Right cardiac atrium (tissue), 5 donors: ENCODE measurements at places on chromosomes 3 and 15. TPM values are rescaled to one million over a fixed set of nuclear protein-coding genes. Genes with fewer than 3 reads are reported as not detected.

GRCh38 chr3:98602078-98602678, 8.8 kb upstream of the CPOX start:
- DNase-seq: no peak

NDN gene
- polyA plus RNA-seq: 37.9 TPM

CX3CR1 gene
- polyA plus RNA-seq: 0.20 TPM

- no peak for DNase-seq
Observed at GRCh38 chr3:6806991-6807390, 53.9 kb upstream of the GRM7 start.

GRCh38 chr15:80950291-80951078, 39.1 kb downstream of the MESD start:
- no peak for DNase-seq

DNA sequence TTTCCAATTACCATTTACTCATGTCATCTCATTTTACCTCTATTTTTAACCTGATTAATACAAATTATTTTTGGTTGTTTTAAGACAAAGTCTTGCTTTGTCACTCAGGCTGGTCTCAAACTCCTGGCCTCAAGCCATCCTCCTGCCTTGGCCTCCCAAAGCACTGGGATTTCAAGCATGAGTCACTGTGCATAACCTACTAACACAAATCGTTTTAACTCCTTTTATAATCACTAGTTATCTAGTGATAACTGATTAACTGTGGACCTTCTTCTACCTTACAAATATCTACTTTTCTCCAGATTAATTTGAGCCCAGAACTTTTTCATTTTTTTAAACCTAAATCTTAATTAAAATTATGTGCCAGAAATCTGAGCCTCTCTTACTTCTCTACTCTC, 4.6 kb downstream of the ATP13A3 start:
- no peak for DNase-seq

GRCh38 chr3:42339321-42339720, 71.1 kb downstream of the LYZL4 start:
- DNase-seq: no peak

ERICH6 gene
- polyA plus RNA-seq: not detected

- DNase-seq: no peak
Observed at GRCh38 chr3:153960458-153961074, 160.6 kb upstream of the ARHGEF26 start.

COX17 gene
- 622 TPM for polyA plus RNA-seq

DNA sequence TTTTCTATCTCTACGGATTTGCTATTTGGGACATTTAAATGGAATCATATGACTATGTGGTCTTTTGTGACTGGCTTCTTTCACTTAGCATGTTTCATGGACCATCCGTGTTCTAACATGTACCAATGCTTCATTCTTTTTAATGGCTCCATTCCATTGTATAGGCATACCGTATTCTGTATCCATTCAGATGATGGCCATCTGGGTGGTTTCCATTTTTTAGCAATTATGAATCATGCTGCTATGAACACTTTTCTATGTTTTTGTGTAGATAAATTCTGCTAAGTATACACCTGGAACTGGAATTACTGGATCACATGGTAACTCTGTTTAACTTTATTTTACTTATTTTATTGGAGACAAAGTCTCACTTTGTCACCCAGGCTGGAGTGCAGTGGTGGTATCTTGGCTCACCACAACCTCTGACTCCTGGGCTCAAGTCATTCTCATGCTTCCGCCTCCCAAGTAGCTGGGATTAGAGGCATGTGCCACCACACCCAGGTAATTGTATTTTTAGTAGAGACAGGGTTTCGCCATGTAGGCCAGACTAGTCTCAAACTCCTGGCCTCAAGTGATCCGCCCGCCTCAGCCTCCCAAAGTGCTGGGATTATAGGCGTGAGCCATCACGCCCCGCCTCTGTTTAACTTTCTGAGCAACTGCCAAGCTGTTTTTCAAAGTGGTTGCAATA, 13.4 kb downstream of the UBP1 start:
- no peak for DNase-seq

- DNase-seq: no peak
Observed at GRCh38 chr15:53110999-53111398, 320.9 kb upstream of the ONECUT1 start.

- peak; percentile 83 for DNase-seq
Observed at GRCh38 chr15:90035095-90035839, 34.1 kb downstream of the ZNF710 start.

- no peak for DNase-seq
Observed at GRCh38 chr3:133941415-133941821, 45.7 kb upstream of the RAB6B start.

- no peak for DNase-seq
Observed at GRCh38 chr15:67551207-67551743, 8.8 kb downstream of the MAP2K5 start.

RASL12 gene
- polyA plus RNA-seq: 68.8 TPM

EPHB3 gene
- 0.52 TPM for polyA plus RNA-seq

- peak; percentile 57 for DNase-seq
Observed at GRCh38 chr3:52429779-52430415, 15.0 kb downstream of the SEMA3G start.

- peak; percentile 88 for DNase-seq
Observed at GRCh38 chr15:62165104-62165792, at the start of gene C2CD4B. Gene C2CD4B, minus strand, starts transcription at chr15:62165285. Its CDS starts 301 bp downstream, at chr15:62164984.

GRCh38 chr3:123410149-123410515, 38.8 kb downstream of the ADCY5 start:
- no peak for DNase-seq

DNA sequence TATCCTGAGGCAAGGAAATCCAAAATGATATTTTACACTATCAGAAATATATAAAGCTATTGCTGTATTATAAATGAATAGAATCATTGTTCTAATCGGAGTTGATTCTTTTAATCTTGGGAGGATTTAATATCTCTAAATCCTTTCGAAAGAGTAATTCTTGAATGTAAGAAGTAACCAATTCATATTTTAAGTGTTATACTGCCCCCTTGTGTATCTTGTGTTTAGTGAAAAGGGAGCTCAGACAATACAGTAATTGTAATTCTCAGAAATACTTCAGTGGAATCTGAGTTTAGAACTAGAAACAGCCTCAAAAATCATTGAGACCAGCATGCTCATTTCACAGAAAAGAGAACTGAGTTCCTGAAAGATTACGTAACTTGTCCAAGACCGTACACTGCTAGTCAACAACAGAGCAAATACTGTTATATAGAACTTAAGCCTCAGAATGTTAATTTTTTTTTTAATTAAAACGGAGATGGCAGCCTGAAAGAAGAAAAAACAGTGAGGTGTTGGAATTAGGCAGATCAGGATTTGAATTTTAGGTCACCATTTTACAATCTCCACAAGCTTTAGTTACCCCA, 42.9 kb downstream of the PLCH1 start:
- DNase-seq: no peak

DNA sequence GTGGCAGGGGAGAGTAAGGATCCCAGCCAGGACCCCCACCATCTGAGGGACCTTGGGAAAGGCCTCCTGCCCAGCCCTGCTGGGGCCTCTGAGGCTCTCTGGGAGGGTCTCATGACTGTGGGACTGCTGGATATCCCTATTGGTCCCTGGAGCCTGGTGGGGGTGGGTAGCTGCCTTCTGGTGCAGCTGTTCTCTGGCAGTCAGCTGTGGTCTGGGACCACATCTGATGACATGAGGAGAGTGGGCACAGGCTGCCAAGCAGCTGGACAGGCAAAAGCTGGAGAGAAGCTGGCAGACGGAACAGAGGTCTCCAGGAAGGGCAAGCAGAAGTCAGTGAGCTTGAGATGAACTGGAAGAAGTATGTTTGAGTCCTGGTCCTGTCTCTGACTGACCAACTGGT, 22.4 kb downstream of the PLEKHO2 start:
- no peak for DNase-seq

WNT5A gene
- polyA plus RNA-seq: 2.6 TPM

GRCh38 chr3:156633335-156633734, 41.1 kb upstream of the TIPARP start:
- DNase-seq: peak; percentile 87

DNA sequence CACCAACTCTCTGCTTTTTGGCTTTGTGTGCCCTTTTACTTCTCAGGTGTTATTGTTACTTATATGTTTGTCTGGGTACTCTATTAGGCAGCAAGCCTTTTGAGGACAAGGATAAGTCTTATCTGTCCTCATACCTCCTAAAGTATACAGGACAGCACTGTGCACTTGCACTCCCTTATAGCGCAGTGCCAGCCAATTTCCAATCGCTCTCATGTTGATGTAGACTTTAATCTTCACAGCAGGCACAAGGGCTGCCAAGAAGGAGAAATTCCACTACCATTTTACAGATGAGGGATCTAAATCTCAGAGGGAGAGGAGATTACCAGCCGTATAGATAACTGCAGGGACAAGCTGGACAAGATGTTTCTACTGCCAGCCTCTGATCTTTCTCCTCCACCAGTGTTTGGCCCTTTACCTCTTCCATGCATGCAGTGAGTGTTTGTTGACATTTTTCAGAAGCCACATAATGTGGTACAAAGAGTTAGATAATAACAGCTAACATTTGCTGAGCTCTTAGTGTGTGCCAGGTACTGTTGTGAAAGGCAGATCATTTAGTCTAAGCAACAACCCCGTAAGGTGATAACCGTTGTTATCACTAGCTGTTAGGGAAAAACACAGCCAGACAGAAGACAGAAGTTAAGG, 30.1 kb downstream of the SST start:
- no peak for DNase-seq

GRCh38 chr3:54968546-54969172, 40.8 kb upstream of the LRTM1 start:
- no peak for DNase-seq

GRCh38 chr3:194384569-194385001, 14.5 kb downstream of the GP5 start:
- no peak for DNase-seq

GRCh38 chr3:19073341-19074105, 74.8 kb upstream of the KCNH8 start:
- no peak for DNase-seq

FBXL2 gene
- 2.0 TPM for polyA plus RNA-seq

DNA sequence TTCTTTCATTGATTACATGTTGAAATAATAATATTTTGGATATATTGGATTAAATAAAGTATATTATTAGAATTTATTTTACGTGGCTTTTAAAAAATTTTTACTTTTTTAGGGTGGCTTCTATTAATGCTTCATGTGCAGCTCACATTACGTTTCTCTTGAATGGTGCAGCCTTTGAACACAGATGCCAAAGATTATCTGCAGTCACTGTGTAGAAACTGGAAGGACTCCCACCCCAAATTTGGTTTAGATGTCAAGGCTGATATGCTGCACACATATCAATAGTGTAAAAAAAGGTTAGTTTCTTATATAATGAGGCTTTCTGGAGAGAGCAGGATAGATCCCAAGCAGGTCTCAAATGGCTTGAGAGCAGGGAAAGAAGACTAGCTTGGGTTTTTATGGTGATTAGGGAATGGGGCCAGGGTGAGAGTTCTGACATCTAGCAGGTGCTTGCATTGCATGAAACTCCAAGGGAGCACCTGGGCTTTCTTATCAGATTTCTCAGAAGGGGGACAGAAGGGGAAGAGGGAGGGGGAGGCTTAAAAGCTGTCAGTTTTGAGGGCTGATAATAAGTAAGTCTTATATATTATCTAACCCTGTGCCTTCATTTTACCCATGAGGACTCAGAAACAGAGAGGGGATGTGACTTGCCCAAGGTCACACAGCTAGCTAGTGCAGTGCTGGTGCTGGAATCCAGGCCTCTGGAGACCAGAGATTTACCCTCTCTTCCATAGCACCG, 89.6 kb downstream of the CHST2 start:
- no peak for DNase-seq

- no peak for DNase-seq
Observed at GRCh38 chr3:9742560-9742959, 7.2 kb upstream of the OGG1 start.

- no peak for DNase-seq
Observed at GRCh38 chr3:45558431-45558830, 36.1 kb upstream of the LIMD1 start.

GMNC gene
- not detected for polyA plus RNA-seq

GRCh38 chr15:49467746-49468480, 44.9 kb downstream of the FGF7 start:
- no peak for DNase-seq

DNA sequence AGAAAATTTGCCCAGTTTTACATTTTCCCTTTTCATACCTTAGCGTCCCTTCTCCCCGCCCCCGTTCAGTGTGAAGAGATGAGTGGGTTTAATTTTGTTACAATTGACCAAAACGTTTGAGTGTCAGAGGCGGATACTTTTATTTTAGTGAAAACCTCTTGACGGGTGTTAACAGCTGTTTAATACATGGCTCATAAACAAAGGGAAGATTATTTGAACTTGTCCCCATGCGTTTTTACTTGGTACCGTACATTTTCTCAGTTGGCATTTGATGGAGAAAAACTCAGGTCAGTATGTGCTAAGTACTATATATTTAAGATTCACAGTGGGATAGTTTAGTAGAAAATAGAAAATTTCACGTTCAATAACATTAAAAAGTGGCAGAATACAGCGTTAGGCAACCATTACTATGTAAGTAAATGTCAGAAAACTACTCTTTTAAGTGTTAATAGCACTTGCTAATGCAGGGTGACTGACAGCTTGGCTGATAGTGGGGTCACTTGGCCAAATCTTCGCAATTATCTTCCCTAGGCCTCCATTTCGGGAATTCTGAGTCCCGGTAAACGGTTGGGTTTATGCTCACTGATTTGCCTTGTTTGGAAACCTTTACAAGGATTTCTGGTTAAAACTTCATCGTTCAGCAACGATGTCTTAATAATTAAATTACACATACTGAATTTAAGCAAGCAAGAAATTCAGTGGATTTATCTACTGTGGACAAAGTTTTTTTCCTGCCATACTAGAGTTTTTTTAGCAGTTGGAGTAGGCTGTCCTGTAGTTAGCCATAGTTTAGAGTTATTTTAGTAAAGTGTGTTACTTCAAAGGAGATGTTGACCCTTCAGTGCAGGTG, 4.8 kb downstream of the CHD2 start:
- no peak for DNase-seq
